ENCODE measurements at places on chromosomes 6 and 20.

DNA sequence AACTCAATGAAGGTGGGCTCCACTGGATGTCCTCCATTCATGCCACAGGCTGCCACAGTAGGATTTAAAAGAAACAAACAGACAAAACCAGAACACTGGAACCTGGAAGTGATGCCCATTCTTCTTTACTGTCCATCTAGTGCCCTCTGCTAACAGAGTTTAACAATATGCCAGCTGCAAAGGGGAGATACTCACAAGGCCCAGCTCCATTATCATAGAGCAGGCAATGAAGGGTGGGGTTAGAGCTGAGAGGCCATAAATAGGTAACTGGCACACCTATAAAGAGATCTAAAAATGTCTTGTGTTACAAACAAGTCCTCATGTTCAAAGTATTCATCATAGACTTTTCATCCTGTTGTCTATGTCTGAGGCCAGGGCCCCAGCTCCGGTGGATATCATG, 75.6 kb downstream of the SOD2 start:
- no peak for DNase-seq

GRCh38 chr6:82331031-82331773, 32.4 kb upstream of the TPBG start:
- no peak for DNase-seq

GRCh38 chr6:92753956-92754355, 665.4 kb downstream of the EPHA7 start:
- DNase-seq: no peak

- DNase-seq: no peak
Measured at GRCh38 chr6:167492100-167492449, 167.2 kb downstream of the TTLL2 start.

- no peak for DNase-seq
Measured at GRCh38 chr20:4455301-4455701, 266.4 kb upstream of the PRND start.

Measured in stimulated activated CD8-positive, alpha-beta memory T cell treated with anti-CD3 and anti-CD28 coated beads, Interleukin-4, amount 100 ng/mL, for 4 hours (primary cell).